ENCODE measurements at places on chromosomes 11 and 22. TPM values are rescaled to one million over a fixed set of nuclear protein-coding genes. Genes with fewer than 3 reads are reported as not detected.

The TH gene
- total RNA-seq = 0.22 TPM

DNA sequence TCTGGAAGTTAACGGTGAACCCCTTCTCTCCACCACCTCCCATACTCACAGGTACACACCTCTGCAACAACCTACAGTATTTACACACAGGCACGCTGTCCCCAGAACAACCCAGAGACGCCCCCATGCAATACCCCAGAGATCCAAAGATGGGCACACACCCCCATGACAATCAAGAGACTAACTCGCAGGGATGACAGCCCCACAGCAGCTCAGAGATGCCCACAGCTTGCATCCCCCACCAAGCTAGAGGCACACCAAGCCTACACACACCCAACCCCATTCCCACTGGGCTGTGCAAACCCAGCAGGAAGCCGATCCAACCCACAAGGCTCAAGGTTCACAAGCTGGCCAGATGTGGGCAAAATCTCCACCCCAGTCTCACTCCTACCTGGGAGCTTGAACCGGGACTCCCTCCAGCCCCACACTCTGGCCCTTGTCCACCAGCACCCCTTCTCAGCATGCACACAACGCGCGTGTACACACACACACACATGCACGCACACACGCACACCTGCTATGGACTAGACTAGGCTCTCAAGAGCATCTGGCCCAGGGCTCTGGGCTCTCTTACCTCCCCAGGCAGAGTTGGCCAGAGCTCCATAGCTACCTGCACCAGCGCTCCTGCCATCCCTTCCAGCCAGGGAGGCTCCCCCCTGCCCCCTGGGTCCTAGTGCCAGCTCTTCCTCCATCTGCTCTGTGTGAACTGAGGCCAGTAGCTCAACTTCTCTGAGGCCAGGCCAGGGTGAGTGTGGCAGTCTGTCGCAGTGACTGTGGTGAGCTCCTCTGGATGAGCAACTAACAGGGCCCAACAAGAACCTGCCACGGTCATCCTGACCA, 11.5 kb downstream of the STARD10 start:
- DNase-seq = no peak

The RFPL1 gene
- not detected for total RNA-seq

GRCh38 chr11:102414559-102414958, 38.0 kb downstream of the TMEM123 start:
- DNase-seq = no peak

GRCh38 chr11:59578369-59578768, 37.2 kb downstream of the OSBP start:
- no peak for DNase-seq

GRCh38 chr11:44623341-44623730, 57.9 kb downstream of the CD82 start:
- DNase-seq = no peak

The PATE4 gene
- total RNA-seq = not detected

DNA sequence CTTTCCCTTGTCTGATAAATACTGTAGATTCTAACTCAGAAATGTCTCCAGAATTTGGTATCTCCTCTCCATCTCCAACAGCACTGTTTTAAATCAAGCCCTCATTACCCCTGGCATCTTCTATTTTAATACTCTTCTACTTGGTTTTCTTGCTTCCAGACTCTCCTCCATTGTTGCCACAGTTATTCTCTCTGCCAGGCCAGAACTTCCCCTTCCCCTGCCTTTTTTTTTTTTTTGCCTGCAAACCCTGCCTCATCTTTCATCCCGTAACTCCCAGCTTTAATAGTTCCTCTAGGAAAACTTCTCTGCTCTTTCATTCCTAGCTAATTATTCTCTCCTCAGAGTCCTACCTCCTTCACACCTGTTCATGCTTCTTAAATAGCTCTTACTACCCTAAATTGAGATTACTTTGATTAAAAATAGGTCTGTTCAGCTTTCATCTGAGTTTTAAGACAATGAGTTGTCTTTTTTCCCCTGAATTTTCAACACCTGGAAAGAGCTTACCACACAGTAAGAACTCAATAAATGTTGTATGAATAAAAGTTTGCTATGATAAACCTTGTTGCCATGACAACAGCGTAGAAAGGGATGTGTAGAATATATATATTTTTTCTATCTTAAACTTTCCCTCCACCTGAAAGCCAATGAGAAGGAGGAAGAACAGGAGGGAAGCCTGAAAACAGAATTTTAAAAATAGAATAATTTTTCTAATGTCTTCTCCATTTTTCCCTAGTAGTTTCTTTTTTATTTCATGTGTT, 3.6 kb downstream of the IL18 start:
- DNase-seq = no peak

GRCh38 chr22:44671742-44672141, 30.3 kb upstream of the PRR5 start:
- no peak for DNase-seq

The KCNQ1 gene
- total RNA-seq = 0.46 TPM

The C22orf42 gene
- not detected for total RNA-seq

- no peak for DNase-seq
Observed at GRCh38 chr11:122714484-122714883, 59.0 kb downstream of the UBASH3B start.

DNA sequence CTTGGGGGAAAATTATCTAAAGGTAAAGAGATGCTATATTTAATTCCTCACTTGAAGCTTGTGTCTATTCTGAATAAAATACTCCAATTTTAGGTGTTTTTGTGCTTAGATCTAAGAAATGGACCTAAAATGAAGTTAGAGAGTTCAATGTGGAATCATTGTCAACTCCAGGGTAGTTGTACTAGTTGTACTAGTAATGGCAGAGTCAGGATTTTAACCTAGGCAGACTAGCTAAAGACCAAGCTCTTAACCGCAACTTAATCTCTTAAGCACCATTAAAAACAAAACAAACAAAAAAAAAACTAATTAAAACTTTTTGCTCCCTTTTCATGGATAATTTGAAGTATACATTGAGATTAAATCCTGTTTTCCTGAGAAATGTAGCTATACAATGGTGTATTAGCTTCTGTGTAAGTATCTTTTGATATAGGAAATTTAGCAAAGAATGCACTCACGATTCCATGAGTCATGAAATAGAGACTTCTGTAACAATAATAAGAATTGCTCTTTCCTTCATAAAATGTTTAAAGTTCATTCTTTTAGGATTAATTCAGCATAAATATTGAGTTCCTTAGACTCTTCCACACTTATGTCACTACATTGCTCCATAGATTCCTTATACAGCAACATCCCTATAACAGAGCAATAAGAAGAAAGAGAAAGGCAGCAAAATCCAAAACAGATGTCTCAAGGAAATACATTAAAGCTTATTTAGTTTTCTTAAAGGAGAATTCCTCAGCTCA, 26.5 kb upstream of the SOX6 start:
- DNase-seq = no peak

GRCh38 chr22:44341431-44342346, 28.9 kb upstream of the SHISAL1 start:
- no peak for DNase-seq

The FOXRED1 gene
- 28.1 TPM for total RNA-seq

The KLHL22 gene
- total RNA-seq = 21.9 TPM

GRCh38 chr11:95268391-95268790, 37.4 kb upstream of the SESN3 start:
- DNase-seq = no peak

The TRIM29 gene
- total RNA-seq = 0.22 TPM

DNA sequence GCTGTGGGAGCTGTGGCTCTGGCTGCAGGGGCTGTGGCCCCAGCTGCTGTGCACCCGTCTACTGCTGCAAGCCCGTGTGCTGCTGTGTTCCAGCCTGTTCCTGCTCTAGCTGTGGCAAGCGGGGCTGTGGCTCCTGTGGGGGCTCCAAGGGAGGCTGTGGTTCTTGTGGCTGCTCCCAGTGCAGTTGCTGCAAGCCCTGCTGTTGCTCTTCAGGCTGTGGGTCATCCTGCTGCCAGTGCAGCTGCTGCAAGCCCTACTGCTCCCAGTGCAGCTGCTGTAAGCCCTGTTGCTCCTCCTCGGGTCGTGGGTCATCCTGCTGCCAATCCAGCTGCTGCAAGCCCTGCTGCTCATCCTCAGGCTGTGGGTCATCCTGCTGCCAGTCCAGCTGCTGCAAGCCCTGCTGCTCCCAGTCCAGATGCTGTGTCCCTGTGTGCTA, 514 bp downstream of the KRTAP5-9 start:
- no peak for DNase-seq

- no peak for DNase-seq
Observed at GRCh38 chr22:27075028-27075678, 417.8 kb downstream of the MIAT start.

The TECTA gene
- total RNA-seq = 0.23 TPM

GRCh38 chr22:37337204-37337943, 55.1 kb downstream of the CYTH4 start:
- DNase-seq = no peak

The CD3E gene
- total RNA-seq = not detected

The CEND1 gene
- not detected for total RNA-seq

DNA sequence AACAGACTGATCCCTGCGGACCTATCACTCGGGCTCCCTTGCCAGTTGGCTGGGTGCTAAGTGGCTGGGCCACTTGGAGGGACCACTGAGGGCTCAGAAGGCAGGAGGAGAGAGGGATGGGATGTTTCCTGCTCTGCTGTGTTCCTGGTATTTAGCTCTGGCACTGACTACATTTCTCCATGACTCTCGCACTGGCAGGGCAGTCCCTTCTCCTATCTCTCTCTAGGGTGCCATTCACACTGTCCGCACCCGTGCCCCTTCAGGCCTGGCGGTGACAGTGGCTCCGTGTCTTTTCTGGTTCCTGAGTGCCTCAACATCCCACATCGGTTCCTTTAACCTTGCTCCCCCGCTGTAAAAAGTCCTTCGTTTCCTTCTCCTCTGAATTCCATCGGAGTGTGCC, 31.6 kb upstream of the CECR2 start:
- DNase-seq = no peak

The SMTNL1 gene
- total RNA-seq = not detected

DNA sequence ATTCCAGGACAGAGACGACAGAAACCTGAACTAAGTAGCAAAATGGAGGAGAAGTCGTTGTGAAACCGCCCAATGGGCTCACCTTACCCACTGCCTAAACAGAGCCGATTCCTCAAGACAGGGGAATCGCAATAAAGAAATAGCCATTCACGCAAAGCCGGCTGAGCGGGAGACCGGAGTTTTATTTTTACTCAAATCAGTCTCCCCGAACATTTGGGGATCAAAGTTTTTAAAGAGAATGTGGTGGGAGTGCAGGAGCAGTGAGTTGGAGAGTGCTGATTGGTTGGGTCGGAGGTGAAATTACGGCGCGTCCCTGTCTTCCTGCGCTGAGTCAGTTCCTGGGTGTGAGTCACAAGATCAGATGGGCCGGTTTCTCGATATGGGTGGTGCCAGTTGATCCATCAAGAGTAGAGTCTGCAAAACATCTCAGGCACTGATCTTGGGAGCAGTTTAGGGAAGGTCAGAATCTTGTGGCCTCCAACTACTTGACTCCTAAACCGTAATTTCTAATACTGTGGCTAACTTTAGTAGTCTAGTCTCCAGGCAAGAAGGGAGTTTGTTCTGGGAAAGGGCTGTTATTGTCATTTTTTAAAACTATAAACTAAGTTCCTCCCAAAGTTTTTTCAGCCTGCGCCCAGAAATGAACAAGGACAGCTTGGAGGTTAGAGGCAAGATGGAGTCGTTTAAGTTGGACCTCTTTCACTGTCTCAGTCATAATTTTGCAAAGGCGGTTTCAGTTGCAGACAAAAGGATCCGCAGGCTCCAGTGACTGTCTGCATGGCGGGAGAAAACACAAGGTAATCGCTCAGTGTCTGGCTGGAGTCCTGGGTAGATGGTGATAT, 34.1 kb downstream of the OR4D9 start:
- DNase-seq = no peak

GRCh38 chr11:61545341-61545740, 35.5 kb downstream of the SYT7 start:
- DNase-seq = no peak

- no peak for DNase-seq
Observed at GRCh38 chr11:15920856-15921629, 435.3 kb downstream of the SOX6 start.

DNA sequence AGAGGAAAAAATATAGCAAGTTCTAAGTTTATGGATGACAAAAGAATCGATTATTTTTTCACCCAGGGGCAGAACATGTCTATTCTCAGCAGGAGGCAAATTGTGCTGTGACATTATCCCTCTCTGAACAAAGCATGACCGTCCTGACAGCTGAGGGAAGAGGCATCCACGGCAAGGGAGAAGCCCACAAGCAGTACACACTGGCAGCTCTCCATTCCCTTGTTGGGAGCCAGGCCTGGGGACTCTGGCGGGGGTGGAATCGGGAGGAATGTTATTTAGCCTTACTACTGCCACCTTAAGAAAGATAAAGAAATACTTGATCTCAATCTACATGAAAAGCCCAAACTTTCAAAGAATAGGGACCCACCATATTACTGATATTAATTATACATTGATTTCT, 3.4 kb downstream of the KIRREL3 start:
- no peak for DNase-seq

- DNase-seq = no peak
Observed at GRCh38 chr11:66985508-66986177, 10.5 kb downstream of the C11orf86 start.

DNA sequence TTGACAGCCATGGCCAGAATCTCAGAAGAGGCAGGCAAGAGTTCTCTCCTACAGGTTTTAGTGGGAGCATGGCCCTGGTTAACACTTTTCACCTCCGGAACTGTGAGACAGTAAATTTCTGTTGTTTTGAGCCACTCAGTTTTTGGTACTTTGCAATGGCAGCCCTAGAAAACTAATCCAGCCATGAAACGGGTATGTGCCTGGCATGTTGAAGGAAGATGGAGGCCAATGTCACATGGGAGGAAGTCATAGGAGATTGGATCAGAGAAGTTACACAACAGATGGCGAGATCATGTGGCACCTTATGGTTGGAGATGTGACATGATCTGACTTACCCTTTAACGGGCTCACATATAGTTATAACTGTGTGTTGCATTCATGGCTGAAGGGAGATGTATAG, 63.2 kb upstream of the EED start:
- no peak for DNase-seq

DNA sequence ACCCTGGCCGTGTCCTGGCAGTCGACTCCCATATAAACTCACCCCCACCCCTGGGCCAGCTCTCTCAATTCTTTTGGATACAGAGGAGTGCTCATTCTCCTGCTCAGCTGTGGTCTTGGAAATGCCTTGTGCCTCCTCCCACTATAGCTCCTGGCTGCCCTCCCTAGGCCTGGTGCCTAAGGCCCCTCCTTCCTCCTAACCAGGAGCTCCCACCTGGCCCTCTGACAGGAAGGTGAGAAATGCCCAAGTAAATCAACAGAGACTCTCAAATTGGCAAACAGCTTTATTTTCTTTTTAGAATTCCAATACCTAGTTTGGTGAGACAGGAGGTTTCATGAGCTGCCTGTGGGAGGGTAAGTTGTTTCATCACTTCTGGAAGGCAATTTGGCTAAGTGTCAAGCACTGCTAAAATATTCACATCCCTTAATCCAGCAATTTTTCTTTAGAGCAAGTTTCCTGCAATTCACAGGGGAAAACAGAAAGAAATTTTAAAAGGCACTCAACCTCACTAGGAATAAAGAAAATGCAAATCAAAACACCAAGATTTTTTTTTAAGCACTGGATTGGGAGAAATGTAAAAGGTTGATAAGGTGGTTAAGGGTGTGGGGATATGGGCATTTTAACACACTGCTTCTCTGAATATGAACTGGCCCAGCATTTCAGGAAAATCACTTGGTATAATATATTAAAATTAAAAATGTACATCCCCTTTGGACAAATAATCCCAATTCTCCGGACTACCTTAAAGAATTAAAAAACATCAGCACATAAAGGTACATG, 209.7 kb upstream of the ARHGAP20 start:
- DNase-seq = no peak

GRCh38 chr11:68033708-68034045, 3.2 kb downstream of the NDUFS8 start:
- DNase-seq = no peak

- DNase-seq = no peak
Observed at GRCh38 chr11:35146074-35146521, 7.1 kb downstream of the CD44 start.
